Ovary (tissue), 10 donors: ENCODE measurements at places on chromosomes 11 and 22. TPM values are rescaled to one million over a fixed set of nuclear protein-coding genes. Genes with fewer than 3 reads are reported as not detected.
A peak's percentile ranks its signal among the peaks of the same experiment; 100 is the strongest.

The ART1 gene
- not detected for total RNA-seq

The UPK2 gene
- not detected for total RNA-seq

The HTATIP2 gene
- 19.0 TPM for total RNA-seq

GRCh38 chr11:15805726-15806125 lies 550.6 kb downstream of the SOX6 start:
- H3K4me1 ChIP-seq: no peaks in the 10 kb centered on the region
- no peak for DNase-seq
- H3K27me3 ChIP-seq: no peaks in the 10 kb centered on the region
- H3K36me3 ChIP-seq: no peaks in the 10 kb centered on the region
- H3K4me3 ChIP-seq: no peak overlapping the region

- H3K4me1 ChIP-seq: no peaks in the 10 kb centered on the region
- no peak for DNase-seq
- H3K36me3 ChIP-seq: no peaks in the 10 kb centered on the region
Measured at GRCh38 chr11:131025020-131025419, 108.7 kb upstream of the SNX19 start.

DNA sequence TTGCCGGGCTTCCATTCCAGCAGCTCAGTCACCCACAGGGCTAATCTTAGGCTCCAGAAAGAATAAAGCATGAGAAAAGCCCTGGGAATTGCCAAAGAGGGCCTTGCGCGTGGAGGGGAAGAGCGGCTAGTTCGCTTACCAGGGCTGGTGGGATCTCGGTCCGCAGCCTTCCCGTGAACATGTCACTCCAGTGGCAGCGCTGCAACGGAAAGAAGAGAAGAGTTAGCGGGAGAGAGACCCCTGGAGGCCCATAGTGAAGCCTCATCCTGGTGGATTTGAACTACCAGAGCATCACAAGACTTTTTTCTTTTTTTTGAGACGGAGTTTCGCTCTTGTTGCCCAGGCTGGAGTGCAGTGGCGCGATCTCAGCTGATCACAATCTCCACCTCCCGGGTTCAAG lies 18.0 kb downstream of the RANGAP1 start:
- no peak for DNase-seq
- H3K36me3 ChIP-seq: no peaks in the 10 kb centered on the region
- peaks cover 2% of the 10 kb centered on the region for H3K4me1 ChIP-seq
- H3K27me3 ChIP-seq: no peaks in the 10 kb centered on the region

GRCh38 chr22:37601540-37602442 lies 6.8 kb upstream of the GGA1 start:
- DNase-seq: no peak
- no peak overlapping the region for H3K4me3 ChIP-seq
- no peaks in the 10 kb centered on the region for H3K36me3 ChIP-seq
- H3K27me3 ChIP-seq: no peaks in the 10 kb centered on the region
- no peak overlapping the region for H3K27ac ChIP-seq
- no peaks in the 10 kb centered on the region for H3K4me1 ChIP-seq

DNA sequence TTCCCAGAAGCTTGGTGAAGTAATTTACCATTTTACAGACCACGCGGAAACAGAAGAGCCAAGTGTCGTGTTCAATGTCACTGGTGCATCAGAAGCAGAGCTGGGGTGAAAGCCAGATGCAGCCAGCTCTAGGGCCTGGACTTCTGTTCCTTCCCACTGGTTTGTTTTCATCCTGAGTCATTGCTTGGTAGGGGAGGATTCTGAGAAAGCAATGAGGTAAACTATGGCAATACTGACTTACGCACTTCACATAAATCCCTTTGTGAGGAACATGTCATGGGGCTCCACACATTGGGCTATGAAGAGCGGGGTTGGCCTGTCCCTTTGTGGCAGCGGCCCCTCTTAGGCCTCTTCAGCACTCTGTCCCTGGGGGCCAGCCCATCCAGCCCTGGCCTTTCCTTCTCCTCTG lies 52.4 kb upstream of the RBFOX2 start:
- H3K36me3 ChIP-seq: no peaks in the 10 kb centered on the region
- no peak for DNase-seq
- H3K4me1 ChIP-seq: no peaks in the 10 kb centered on the region
- H3K27ac ChIP-seq: no peak overlapping the region
- H3K4me3 ChIP-seq: no peak overlapping the region
- no peaks in the 10 kb centered on the region for H3K27me3 ChIP-seq

DNA sequence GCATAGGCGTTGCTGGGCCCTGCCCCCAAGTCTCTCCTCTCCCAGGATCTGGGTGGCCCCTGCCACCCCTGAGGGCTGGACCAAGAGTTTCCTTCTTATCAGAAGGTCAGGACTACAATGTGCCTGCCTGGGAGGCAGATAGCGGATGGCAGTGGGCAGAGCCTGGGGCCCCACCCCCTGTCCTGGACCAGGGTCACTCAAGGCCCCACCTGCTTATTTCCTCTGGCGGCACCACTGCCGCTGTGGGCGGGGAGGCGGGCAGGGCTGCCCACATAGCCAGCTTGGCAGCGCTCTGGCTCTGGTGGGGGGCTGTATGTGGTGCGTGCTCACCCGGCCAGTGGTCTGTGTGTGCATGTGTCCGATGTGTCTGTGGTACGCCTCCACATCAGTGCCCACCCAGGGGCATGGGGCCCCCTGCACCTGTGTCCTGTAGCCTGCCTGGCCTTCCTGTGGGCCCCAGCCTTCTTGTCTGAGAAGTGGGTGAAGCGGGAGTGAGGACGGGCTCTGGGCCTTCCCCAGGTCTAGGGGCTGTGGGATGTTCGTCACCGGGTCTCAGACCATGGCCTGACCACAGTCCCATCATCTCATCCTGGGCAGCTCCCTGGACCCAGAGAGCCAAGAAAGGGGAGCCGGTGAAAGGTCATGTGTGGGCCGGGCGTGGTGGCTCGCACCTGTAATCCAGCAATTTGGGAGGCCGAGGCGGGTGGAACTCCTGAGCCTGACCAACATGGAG lies 3.0 kb downstream of the GAS2L1 start:
- peaks cover 20% of the 10 kb centered on the region for H3K4me1 ChIP-seq
- no peak for DNase-seq
- H3K27me3 ChIP-seq: no peaks in the 10 kb centered on the region
- H3K27ac ChIP-seq: peak overlapping the region; percentile 19
- no peaks in the 10 kb centered on the region for H3K36me3 ChIP-seq
- H3K4me3 ChIP-seq: no peak overlapping the region

DNA sequence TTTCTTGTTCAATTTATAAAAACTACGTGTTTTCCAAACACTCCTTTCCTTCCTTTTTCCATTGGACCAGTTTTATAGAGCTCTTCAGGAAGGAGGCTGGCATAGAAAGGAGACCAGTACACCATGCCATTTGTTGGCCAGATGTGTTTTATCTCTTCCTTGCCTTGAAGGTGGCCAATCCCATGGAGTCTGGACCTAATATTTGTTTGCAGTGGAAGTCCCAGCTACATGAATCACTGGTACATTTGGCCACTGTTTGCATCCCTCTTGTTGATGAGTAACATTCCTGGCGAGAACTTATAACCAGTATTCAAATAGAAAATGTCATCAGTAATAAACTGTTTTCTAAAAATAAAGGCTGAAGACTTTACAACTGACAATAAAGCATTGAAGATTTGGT lies 110.2 kb downstream of the ANO3 start:
- no peak for DNase-seq
- no peak overlapping the region for H3K27ac ChIP-seq
- H3K36me3 ChIP-seq: no peaks in the 10 kb centered on the region
- no peaks in the 10 kb centered on the region for H3K4me1 ChIP-seq

GRCh38 chr11:131037873-131038272 lies 121.6 kb upstream of the SNX19 start:
- no peaks in the 10 kb centered on the region for H3K36me3 ChIP-seq
- no peak for DNase-seq
- H3K4me1 ChIP-seq: no peaks in the 10 kb centered on the region
- no peak overlapping the region for H3K27ac ChIP-seq

- no peaks in the 10 kb centered on the region for H3K27me3 ChIP-seq
- DNase-seq: no peak
- H3K4me3 ChIP-seq: no peak overlapping the region
- H3K36me3 ChIP-seq: no peaks in the 10 kb centered on the region
- H3K4me1 ChIP-seq: no peaks in the 10 kb centered on the region
Measured at GRCh38 chr22:48754611-48755058, 1073.0 kb downstream of the BRD1 start.

- H3K27me3 ChIP-seq: no peaks in the 10 kb centered on the region
- H3K4me1 ChIP-seq: no peaks in the 10 kb centered on the region
- no peaks in the 10 kb centered on the region for H3K36me3 ChIP-seq
- DNase-seq: no peak
Measured at GRCh38 chr11:113673550-113674396, 32.3 kb downstream of the TMPRSS5 start.
